Caco-2 (cell line): ENCODE measurements at places on chromosomes 3 and 15. TPM values are rescaled to one million over a fixed set of nuclear protein-coding genes. Genes with fewer than 3 reads are reported as not detected.

Gene SH2D7
- not detected in 2 replicates for total RNA-seq

Gene GOLGA8T
- total RNA-seq: not detected in 2 replicates

Gene MAP1A
- total RNA-seq: 0.84 and 0.88 TPM in 2 replicates

Gene POLQ
- total RNA-seq: 15.4 and 17.2 TPM in 2 replicates

Gene PRSS50
- not detected in 2 replicates for total RNA-seq

Gene AHSG
- total RNA-seq: 222 and 237 TPM in 2 replicates

Gene BRK1
- 94.9 and 115 TPM in 2 replicates for total RNA-seq

Gene C3orf20
- 0.09 and 0.19 TPM in 2 replicates for total RNA-seq

Gene SLC24A1
- total RNA-seq: 6.0 and 8.7 TPM in 2 replicates

Gene FOXP1
- 131 and 155 TPM in 2 replicates for total RNA-seq

Gene C3orf38
- 20.4 and 22.8 TPM in 2 replicates for total RNA-seq

Gene ARPP21
- not detected in 2 replicates for total RNA-seq

Gene C3orf49
- not detected in 2 replicates for total RNA-seq

Gene PP2D1
- not detected in 2 replicates for total RNA-seq

Gene PFKFB4
- 11.2 and 14.4 TPM in 2 replicates for total RNA-seq

Gene CTXN2
- total RNA-seq: not detected in 2 replicates

Gene PBRM1
- 50.6 and 50.7 TPM in 2 replicates for total RNA-seq

Gene MYZAP
- 4.3 and 6.4 TPM in 2 replicates for total RNA-seq

Gene GOLGA8S
- not detected in 2 replicates for total RNA-seq

Gene CD86
- not detected in 2 replicates for total RNA-seq

Gene SI
- 1.7 and 2.6 TPM in 2 replicates for total RNA-seq

Gene GADL1
- total RNA-seq: 4.7 and 6.2 TPM in 2 replicates

Gene SEMA3F
- total RNA-seq: 11.3 and 16.5 TPM in 2 replicates

Gene GABRB3
- total RNA-seq: not detected in 2 replicates
